Neural progenitor cell (in vitro differentiated cells): ENCODE measurements at places on chromosomes 5 and 9. TPM values are rescaled to one million over a fixed set of nuclear protein-coding genes. Genes with fewer than 3 reads are reported as not detected.

DNA sequence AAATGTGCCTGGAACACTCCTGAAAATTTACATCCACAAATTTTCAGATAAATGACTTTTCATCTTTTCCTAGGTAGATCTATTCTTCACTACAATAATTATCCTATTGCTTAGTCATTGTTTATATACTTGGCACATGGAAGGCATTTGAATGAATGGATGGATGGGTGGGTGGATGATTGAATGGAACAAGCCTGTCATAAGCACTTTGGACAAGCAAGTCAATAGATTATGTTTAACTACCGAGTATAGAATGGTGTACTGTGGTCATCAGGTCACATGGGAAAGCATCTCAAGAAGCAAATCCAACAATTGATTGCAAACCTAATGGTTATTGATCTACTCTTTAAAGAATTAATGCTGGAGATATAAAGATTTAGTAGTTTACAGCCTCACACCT, 114.4 kb upstream of the DMRTA1 start:
- H3K4me3 ChIP-seq = no peak overlapping the region
- H3K4me1 ChIP-seq = no peaks in the 10 kb centered on the region
- no peaks in the 10 kb centered on the region for H3K27me3 ChIP-seq
- no peak for DNase-seq

GRCh38 chr5:21644032-21644431, 1209.1 kb downstream of the CDH12 start:
- no peaks in the 10 kb centered on the region for H3K27me3 ChIP-seq
- H3K4me3 ChIP-seq = no peak overlapping the region
- DNase-seq = no peak
- H3K36me3 ChIP-seq = no peaks in the 10 kb centered on the region
- no peaks in the 10 kb centered on the region for H3K4me1 ChIP-seq

The CSF1R gene
- total RNA-seq = not detected in 2 replicates

The TAF11L10 gene
- total RNA-seq = not detected in 2 replicates

DNA sequence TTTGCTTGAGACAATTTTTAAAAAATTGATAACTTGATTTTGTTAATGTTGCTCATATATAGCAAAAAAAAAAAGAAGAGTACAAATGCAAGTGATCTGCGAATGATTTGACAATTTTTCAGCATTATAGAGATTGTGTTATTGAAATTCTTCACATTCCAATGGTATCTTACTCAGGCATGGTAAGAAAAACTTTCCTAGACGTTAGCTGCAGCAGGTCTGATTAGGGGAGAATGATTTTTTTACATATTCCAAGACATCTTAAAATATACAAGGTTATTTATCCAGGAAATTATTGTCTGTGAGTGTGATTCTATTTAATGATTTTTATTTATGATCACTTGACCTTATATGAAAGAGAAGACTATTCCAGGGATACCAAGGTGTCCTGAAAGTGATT, 361.9 kb downstream of the MAT2B start:
- no peaks in the 10 kb centered on the region for H3K36me3 ChIP-seq
- H3K4me1 ChIP-seq = peaks cover 7% of the 10 kb centered on the region
- no peak for DNase-seq
- H3K4me3 ChIP-seq = no peak overlapping the region

The NUTM2G gene
- total RNA-seq = not detected in 2 replicates

- no peak for DNase-seq
- H3K27ac ChIP-seq = no peak overlapping the region
- H3K4me1 ChIP-seq = no peaks in the 10 kb centered on the region
- H3K27me3 ChIP-seq = no peaks in the 10 kb centered on the region
- H3K36me3 ChIP-seq = no peaks in the 10 kb centered on the region
These were observed 10.3 kb upstream of the GLE1 start for GRCh38 chr9:128494108-128494745.

DNA sequence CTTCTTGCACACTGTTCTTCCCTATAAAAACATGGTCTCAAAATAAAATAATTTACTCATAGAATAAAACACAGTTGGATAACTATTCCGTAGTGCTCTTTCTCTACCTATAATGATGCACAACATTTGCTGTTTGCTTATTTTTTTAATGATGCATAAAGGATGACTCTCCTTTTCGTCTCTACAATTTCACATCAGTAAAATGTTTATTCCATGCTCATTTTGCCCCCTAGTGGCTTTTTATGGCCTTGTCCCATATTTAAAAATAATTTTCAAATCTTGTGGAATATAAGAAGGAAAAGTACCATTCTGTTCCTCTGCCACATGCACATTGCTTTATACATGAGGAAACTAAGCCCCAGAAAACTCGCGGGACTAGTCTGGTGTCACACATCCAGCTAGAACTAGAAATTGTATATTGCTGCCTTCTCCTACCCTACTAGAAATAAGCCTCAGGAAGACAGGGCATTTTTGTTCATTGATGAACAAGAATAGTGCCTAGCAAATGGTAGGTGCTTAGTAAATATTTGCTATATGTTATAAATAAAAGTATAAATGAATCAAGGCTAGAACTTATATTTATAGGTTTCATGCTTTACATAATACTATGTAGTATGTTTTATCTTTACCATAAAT, 12.7 kb downstream of the KCTD16 start:
- H3K36me3 ChIP-seq = no peaks in the 10 kb centered on the region
- no peaks in the 10 kb centered on the region for H3K27me3 ChIP-seq
- DNase-seq = peak; percentile 17
